MCF 10A (cell line): ENCODE measurements at places on chromosomes 4 and X.

DNA sequence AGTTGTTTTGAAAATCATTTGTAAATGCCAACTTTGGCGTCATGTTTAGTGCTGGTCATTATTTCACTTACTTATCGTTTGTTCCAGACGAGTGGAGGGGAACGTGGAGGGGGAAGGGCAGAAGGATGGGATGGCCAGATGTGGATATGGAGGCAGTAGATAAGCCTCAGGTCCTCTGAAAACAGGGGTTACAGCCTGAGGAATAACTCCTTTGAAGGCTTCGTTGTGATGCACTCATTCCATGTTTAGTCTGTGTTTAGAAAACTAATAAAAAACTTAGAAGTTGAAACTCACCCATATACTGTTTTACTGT, 1.1 kb downstream of the MOB1B start:
- DNase-seq, result no peak
- H3K4me3 ChIP-seq, result peak overlapping the region; percentile 85
- H3K27ac ChIP-seq, result peak overlapping the region; percentile 68
- no peaks in the 10 kb centered on the region for H3K27me3 ChIP-seq
- H3K4me1 ChIP-seq, result peaks cover 9% of the 10 kb centered on the region

- H3K27me3 ChIP-seq, result no peaks in the 10 kb centered on the region
- no peak overlapping the region for H3K4me3 ChIP-seq
- no peak overlapping the region for H3K27ac ChIP-seq
- no peaks in the 10 kb centered on the region for H3K4me1 ChIP-seq
- no peak for DNase-seq
These were observed 33.7 kb upstream of the CRMP1 start for GRCh38 chr4:5926598-5926997.

- H3K27me3 ChIP-seq, result no peaks in the 10 kb centered on the region
- peaks cover 37% of the 10 kb centered on the region for H3K4me1 ChIP-seq
- peak overlapping the region; percentile 74 for H3K27ac ChIP-seq
- H3K4me3 ChIP-seq, result peak overlapping the region; percentile 72
These were observed 125.1 kb downstream of the RAPGEF2 start for GRCh38 chr4:159227984-159228383.

DNA sequence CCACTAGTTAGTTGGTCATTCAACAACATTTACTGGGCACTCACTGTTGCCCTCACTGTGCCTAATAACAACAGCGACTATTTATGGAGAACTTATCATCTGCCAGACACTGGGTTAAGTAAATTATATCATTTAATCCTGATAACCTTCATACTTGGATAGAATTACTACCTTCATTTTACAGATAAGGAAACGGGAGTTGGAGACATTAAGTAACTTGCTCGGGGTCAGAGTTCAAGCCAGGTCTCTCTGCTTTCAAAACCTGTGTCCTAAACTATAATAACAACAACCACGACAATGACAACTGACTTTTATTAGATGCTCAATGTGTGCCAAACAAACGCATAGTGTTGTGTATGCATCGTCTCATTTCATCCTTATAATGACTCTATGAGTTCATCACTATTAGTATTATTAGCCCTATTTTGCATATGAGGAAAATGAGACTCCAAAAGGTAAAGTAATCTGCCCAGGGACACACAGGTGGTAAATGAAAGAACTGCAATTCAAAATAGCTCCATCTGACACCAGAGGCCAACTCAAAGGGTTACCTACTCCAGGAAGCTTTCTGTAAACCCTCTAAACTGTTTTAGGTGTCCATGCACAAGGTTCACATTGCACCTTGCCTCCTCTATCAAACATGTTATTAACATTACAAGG, 98.4 kb upstream of the ACSL4 start:
- no peaks in the 10 kb centered on the region for H3K36me3 ChIP-seq
- peaks cover 72% of the 10 kb centered on the region for H3K27me3 ChIP-seq
- peaks cover 12% of the 10 kb centered on the region for H3K4me1 ChIP-seq
- H3K27ac ChIP-seq, result no peak overlapping the region

DNA sequence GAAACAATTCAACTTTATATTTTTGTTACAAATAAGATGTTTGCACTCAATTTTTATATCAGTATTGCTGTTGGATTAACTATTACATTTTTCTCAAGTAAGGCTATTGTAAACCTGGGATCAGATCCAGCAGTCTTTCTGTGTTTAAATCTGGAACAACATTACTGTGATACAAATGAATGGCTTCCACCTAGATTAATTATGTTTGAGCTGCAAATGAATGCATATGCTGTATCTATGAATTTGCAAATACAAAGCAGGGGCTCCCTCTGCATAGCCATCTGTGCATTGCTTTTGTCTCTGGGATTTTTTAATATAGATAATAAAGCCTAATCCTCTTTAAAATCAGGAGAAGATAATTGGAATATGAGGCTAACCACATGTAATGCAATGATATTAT, 69.8 kb upstream of the NEIL3 start:
- H3K4me1 ChIP-seq, result peaks cover 3% of the 10 kb centered on the region
- no peak for DNase-seq
- no peak overlapping the region for H3K27ac ChIP-seq
- H3K27me3 ChIP-seq, result no peaks in the 10 kb centered on the region
- H3K36me3 ChIP-seq, result no peaks in the 10 kb centered on the region

GRCh38 chr4:159297091-159297490, 194.2 kb downstream of the RAPGEF2 start:
- peak overlapping the region; percentile 72 for H3K27ac ChIP-seq
- H3K4me3 ChIP-seq, result no peak overlapping the region
- no peak for DNase-seq
- H3K4me1 ChIP-seq, result peaks cover 36% of the 10 kb centered on the region

DNA sequence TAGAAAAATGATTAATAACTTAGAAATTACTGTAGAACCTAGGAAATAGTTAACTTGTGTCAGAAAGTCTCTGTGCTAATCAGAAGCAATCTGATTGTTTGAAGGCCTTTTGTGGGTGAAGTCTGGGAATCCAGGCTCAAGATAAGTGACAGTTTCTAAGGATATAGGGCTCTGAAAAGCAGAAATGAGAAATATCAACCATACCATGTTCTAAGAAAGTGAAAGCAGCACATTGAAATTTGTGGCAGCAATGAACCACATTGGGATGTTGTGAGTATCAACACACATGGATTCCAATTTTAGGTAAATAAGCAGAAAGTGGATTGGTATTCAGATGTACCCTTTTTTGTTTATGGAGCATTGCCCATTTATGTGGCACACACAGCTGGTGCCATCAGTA, 464.6 kb downstream of the IL15 start:
- DNase-seq, result no peak
- H3K27me3 ChIP-seq, result no peaks in the 10 kb centered on the region
- peak overlapping the region; percentile 77 for H3K27ac ChIP-seq
- no peak overlapping the region for H3K4me3 ChIP-seq
- H3K36me3 ChIP-seq, result peaks cover 6% of the 10 kb centered on the region

GRCh38 chrX:132576939-132577338, 88.1 kb upstream of the MBNL3 start:
- DNase-seq, result peak; percentile 9
- no peaks in the 10 kb centered on the region for H3K4me1 ChIP-seq
- no peaks in the 10 kb centered on the region for H3K36me3 ChIP-seq
- H3K27me3 ChIP-seq, result peaks cover 17% of the 10 kb centered on the region
- no peak overlapping the region for H3K4me3 ChIP-seq

DNA sequence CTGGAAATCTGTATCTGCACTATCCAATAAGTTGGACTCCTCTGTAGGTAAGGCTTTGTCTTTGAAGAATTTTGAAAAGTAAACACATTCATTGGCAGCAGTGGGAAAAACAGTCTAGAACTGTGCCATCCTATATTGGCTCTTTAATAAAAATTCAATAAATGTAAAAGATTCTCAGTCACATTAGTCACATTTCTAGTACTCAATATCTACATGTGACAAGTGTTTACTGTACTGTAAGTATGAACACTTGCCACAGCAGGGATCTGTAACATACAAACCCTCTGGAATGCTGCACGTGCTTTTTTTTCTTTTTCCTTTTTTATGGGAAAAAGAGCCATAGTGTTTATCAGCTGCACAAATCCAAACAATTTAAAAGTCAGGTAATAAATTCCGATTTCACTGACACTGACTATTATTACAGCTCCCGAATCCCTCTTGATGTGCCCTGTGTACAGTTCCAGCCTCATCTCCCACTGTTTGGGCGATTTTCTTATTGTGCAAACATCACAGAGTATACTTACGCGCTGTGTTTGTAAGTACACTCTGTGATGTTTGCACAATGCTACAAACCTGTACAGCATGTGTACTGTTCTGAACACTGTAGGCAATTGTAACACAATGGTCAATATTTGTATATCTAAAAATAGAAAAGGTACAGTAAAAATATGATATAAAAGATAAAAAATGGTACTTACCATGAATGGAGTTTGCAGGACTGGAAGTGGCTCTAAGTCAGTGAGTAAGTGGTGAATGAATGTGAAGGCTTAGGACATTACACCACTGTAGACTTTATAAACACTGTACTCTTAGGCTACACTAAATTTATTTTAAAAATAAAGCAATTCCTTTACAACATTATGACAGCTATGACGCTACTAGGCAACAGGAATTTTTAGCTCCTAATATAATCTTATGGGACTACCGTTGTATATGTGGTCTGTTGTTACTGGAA, 8.7 kb downstream of the PYURF start:
- no peaks in the 10 kb centered on the region for H3K36me3 ChIP-seq
- H3K27me3 ChIP-seq, result no peaks in the 10 kb centered on the region
- H3K4me1 ChIP-seq, result no peaks in the 10 kb centered on the region
- H3K4me3 ChIP-seq, result no peak overlapping the region
- no peak overlapping the region for H3K27ac ChIP-seq

- no peak for DNase-seq
- H3K27ac ChIP-seq, result no peak overlapping the region
- H3K4me1 ChIP-seq, result no peaks in the 10 kb centered on the region
- no peak overlapping the region for H3K4me3 ChIP-seq
- H3K27me3 ChIP-seq, result no peaks in the 10 kb centered on the region
These were observed 13.9 kb upstream of the RASL11B start for GRCh38 chr4:52848254-52848653.

- no peaks in the 10 kb centered on the region for H3K4me1 ChIP-seq
- no peak overlapping the region for H3K4me3 ChIP-seq
- no peaks in the 10 kb centered on the region for H3K36me3 ChIP-seq
- no peak for DNase-seq
- no peak overlapping the region for H3K27ac ChIP-seq
These were observed 1.5 kb downstream of the ITM2A start for GRCh38 chrX:79365591-79365990.

DNA sequence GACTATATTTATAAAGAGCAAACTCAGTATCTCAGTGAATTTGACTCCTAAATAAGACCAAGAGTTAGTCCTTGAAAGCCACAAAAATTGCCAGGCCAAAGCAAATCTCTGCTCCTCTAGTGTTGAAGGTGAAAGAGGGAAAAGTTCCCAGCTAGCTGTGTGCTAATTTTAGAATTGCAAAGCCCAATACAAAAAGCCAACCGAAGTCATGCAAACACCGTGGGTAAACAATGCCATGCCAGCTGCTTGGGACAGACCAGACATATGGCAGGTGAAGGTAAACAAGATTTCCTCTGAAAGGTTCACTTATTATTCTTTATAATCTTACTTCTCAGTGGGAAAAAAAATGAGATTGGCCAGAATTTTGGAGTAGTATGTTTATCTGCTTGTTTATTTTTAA, 80.5 kb upstream of the LNX1 start:
- no peaks in the 10 kb centered on the region for H3K27me3 ChIP-seq
- DNase-seq, result no peak
- H3K36me3 ChIP-seq, result no peaks in the 10 kb centered on the region

DNA sequence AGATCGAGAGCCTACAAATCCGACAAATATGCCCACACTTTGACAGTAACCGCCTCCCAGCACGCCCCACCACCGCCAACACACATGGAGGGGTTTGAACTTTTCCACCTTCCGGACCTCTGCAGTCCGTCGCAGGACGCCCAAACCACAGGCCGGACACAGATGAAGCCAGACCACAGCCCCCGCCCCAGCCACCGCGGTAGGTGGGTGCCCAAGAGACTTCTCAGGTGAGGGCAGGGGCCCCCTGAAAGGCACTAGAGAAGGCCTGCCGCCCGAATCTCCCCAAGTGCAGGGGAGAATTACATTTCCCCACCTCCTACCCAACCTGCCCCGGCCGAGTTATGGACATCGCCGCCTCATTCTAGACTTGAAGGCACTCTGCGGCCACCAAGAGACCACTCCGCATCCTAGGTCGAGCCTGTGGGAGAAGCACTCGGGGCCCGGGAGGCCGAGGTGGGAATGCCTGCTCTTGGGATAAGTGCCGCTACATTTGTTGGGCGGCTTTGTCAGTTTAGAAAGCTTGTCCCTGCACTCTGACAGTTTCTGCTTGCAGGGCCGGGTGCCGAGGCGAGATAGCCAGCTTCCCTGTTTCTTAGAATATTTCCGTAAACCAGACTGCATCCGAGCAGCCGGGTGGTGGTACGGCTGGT, 21.5 kb downstream of the HAND2 start:
- H3K27ac ChIP-seq, result no peak overlapping the region
- H3K27me3 ChIP-seq, result peaks cover 20% of the 10 kb centered on the region
- H3K4me3 ChIP-seq, result no peak overlapping the region
- DNase-seq, result no peak
- no peaks in the 10 kb centered on the region for H3K4me1 ChIP-seq
- no peaks in the 10 kb centered on the region for H3K36me3 ChIP-seq

DNA sequence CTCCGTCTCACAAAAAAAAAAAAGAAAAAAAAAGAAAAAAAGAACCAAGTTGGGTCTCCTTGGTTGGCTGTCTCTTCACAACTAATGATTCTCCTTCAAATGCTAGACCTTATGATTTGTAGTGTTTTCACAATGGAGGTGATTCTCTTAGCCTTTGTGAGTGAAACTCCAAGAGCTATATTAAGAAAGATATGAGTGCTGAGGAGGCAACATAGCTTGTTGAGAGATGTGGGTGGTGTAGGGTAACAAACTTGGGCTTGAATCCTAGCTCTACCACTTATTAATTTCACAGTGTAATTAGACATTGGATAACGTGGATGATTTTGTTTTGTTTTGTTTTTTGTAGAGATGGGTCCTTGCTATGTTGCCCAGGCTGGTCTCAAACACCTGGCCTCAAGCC, 10.4 kb upstream of the SEPTIN11 start:
- DNase-seq, result no peak
- no peaks in the 10 kb centered on the region for H3K27me3 ChIP-seq
- no peaks in the 10 kb centered on the region for H3K36me3 ChIP-seq
- H3K4me3 ChIP-seq, result no peak overlapping the region
